Activated CD8-positive, alpha-beta T cell treated with anti-CD3 and anti-CD28 coated beads for 36 hours (primary cell): ENCODE measurements at places on chromosomes 2 and 18.
A peak's percentile ranks its signal among the peaks of the same experiment; 100 is the strongest.

DNA sequence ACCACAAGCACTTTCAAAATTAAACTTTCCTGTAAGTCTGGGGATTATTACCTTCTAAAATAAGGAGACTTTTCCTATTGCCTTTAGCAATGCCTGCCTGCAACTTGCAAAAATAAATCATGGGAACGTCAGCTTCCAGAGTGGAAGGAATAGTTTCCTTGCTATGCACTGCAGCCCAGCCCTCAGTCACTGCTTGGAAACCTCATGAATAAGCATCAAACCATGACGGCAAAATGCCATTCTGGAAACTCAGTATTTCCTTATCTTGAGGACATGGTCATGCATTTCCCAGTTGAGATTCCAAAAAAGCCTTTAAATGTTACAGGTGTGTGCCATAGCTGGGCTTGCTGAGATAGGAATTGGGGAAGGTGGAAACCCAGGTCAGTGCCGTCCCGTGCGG is 84.2 kb upstream of the OTOS start:
- DNase-seq = no peak

DNA sequence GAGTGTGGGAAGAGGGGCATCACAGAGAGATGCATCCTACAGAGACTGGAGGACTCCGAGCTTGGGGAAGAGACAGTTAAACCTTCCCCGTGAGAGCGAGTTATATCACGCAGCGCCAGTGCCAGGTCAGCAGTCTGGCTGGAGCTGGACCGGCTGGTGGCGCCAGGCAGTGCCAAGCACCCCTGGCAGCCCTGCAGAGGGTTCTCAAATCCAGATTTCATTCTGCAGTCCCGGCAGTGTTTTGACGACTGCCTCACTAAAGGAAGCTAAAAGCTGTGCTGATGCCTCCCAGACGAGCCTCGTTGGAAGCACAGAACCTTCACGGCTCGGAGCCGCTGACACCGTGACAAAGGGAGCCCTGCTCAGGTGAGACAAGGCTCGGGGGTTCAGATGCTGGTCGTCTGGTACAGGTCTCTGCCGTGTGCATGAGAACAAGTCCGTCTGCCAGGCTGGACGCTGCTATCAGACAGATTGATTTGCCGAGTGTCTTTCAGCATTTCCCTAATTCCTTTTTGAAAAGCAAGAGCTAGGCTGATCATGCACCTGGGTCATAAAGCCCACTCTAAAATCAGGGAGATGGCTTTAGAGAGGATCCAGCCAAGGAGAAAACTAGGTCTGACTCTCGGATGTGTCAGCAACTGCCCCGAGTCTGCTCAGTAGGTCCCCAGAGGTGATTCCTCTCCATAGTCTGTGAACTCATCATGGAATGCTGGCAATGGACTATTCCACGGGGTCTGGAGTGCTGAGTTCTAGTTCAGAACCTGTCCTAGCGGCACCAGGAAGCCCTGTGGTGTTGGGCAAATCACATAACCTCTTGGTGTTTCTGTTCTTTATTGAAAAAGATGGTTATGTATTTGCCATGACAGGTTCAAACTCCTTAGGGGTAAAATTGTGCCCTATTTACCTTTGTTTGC is 240.6 kb downstream of the SOX11 start:
- no peak for DNase-seq

DNA sequence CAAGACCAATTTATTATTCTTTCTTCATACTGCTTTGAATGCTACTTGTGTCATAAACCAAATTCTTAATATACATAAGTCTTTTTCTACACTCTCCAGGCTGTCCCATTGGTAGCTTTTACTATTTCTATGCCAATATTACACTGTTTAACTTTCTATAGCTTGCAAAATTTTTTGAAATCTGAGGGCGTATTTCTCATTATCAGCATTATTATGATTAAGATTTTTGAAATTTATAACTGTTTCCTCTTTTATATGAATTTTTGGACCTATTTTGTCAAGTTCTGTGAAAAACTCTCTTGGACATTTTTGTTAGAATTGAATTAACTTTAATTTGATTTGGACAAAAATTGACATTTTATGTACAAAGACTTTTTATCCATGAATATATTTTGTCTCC is 98.6 kb downstream of the GFPT1 start:
- DNase-seq = no peak

GRCh38 chr18:70459251-70459650 is 170.4 kb downstream of the SOCS6 start:
- DNase-seq = no peak

- no peak for DNase-seq
Measured at GRCh38 chr2:179691235-179691634, 170.2 kb downstream of the ZNF385B start.

DNA sequence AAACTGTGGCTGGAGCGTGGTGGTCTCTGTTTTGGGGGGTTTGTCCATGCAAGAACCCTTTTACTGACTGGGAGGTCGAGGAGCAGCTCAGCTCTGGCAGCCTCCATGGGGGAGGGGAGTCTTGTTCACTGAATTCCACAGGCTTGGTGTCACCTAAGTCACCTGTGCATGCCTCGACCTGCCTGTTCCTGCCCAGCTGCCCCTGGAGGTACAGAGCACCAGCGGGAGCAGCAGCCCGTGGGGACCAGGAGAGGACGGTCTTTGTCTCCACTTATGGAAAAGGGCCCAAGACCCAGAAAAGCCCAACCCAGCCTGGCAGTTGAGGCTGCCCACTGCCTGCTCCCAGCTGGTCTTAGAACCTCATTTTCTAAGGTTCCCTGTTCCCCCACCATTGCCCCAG is 168.7 kb upstream of the AGAP1 start:
- no peak for DNase-seq

DNA sequence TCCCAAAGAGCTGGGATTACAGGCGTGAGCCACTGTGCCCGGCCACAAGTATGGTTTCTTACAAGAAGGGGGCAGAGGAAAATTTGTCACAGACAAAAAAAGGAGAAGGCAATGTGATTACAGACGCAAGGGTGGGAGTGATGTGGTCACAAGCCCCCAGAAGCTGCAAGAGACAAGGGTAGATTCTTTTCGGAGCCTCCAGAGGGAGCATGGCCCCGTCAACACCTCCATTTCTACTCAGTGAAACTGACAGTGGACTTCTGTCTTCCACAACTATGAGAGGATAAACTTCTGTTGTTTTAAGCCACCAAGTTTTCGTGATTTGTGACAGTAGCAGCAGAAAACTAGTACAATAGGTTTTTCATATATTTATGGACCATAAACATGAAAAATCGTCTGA is 2.1 kb upstream of the TCF7L1 start:
- DNase-seq = peak; percentile 24

DNA sequence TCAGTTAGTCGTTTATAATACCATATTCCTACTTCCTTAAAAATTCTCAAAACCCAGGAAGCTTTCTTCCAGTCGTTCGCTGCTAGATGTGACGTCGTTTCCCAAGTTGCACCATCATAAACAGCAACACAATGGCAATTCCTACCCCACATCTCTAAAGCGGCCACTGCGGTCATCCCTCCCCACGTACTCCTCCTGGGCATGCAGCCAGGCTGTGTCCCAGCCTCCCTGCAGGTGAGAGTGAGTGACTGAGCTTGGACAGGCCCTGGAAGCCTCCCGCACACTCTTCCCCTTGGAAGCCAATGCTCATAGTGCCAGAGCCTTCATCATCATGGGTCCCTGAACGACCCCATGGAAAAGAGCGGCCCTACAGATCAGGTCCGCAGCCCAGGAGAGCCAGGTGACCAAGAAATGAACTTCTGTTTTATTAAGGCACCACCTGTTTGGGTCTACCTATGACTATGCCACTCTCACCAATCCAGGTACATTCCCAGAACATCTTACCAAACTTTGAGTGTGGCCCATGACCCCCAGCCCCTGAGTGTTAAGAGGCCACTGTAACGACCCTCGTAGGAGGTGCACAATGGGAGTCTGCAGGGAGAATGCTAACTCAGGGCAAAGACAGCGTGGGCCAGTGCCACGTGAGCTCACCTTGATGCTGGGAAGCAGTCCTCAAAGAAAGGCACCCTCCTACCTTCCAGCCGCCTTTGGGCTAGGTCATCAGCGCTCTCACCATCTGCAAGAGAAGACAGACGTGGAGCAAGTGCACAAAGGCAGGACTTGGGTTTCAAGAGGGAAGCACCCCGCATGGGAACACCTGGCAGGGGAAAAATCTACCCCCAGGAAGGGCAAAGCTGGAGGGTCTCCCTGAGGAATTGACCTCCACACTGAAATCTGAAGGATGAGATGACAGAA is 74.7 kb upstream of the RAB6C start:
- DNase-seq = no peak

GRCh38 chr2:1968988-1969700 is 224.8 kb upstream of the PXDN start:
- no peak for DNase-seq

DNA sequence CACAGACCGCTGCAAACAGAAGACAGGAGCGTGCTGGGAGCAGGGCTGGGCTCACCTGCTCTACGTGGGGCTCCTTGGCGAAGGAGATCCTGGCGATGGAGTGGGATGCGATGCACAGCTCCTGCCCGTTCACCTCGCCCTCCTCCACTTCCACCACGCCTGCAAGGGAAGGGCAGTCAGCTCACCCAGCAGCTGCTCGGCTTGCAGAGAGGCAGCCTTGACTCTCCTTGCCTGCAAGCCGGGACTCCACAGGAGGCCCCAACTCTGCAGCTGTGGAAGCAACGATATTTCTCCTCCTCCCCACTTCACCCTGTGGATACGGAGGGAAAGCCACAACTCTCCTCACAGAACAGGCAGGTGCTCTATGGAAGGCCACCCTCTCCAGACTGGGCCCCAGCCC is 35.1 kb downstream of the THAP4 start:
- DNase-seq = no peak

GRCh38 chr2:149783284-149783683 is 195.7 kb upstream of the MMADHC start:
- no peak for DNase-seq

DNA sequence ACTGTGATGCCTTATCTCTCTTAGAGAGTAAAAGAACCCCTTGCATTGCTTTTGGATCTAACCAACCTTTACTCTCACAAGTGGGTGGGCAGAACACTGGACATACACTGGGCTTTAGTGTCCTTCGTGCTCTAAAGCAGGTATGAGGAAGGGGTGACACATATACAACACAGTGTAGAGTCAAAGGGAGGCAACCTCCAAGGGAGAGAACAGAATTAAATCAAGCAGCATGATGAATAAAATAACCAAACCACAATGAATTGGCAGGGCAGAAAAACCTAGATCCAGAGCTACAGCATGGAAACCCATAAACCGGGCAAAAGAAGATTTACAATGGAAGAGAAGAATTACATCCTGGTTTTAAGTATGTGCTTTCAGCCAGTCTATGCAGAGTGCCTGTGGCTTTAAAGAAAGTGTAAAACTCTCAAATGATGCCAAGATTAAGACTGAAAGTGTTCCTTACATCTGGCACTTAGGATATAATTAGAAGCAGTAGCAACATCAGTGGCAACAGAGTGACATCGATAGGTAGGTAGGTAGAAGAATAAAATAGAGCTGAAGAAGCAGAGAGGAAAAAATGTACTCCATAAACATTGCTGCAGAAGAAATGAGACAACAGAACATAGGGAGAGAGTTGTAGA is 191.7 kb upstream of the ZC3H15 start:
- DNase-seq = no peak

DNA sequence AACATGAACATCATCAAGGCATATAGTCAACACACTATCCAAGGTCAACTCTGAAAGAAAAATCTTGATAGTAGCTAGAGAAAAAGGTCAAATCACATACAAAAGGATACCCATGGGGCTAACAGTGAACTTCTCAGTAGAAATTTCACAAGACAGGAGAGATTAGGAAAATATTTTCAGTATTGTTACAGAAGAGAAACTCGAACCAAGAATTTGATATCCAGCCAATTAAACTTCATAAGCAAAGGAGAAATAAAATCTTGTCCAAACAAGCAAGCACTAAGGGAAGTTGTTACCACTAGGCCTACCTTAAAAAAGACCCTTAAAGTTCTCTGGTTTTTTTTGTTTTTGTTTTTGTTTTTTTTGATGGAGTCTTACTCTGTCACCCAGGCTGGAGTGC is 242.5 kb downstream of the EXOC6B start:
- DNase-seq = no peak

DNA sequence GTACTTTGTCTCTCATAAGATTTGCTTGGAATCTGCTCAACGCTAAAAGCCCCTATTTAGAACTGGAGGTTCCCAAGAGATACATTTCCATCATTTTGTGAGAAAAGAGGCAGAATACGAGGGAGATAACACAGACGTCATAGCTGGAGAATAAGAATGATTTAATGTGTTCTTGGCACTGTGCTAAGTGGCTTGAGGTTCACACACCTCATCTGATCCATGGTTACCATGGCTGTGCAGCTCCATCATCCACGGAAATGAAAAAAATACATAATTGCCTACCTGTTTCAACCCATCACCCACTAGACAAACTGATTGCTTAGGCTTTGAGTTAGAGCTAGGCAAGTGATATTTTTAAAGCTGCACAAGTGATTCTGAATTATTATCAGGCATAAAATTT is 227.6 kb downstream of the SLC8A1 start:
- DNase-seq = no peak

DNA sequence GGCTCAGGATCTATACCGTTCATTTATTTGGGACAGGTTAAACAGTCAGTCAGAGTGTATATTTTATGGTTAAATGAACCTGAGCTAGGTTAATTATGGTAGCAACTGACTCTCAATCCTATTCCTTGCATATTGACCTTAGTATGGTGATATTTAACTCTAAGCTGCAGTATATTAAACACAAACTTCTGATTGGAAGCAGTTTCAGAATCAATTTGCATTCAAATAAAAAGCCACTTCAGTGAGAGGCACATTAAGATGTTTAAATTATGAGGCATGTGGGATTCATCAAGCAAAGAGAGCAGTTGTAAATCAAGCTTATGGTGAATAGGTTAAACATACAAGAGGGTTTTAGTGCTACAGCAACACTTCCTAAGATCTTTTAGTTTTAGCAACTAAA is 40.4 kb downstream of the FRZB start:
- no peak for DNase-seq

DNA sequence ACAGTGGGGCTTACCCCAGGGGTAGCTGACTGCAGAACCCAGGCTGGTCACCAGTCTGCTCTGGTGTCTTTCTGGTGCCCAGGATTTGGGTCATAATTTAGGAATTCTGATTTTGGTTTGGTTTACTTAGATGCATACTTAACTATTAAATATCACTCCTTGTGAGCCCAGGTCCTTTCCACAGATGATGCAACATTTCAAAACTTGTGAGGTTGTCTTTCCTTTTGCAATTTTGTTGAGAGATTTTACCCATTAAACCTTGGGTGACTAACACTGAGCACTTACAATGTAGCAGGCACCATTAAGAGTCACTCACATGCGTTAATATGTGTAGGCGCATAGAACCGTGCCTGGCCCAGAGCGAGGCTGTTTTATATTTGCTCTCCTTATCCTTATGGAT is 61.8 kb upstream of the RPL31 start:
- no peak for DNase-seq

- no peak for DNase-seq
Measured at GRCh38 chr2:205722283-205722918, 40.1 kb downstream of the NRP2 start.
